Natural killer cell (primary cell): ENCODE measurements at places on chromosomes 2 and 18.

GRCh38 chr2:67567886-67568285 lies 170.8 kb downstream of the ETAA1 start:
- no peak for DNase-seq
- H3K36me3 ChIP-seq = no peaks in the 10 kb centered on the region
- no peaks in the 10 kb centered on the region for H3K27me3 ChIP-seq
- no peak overlapping the region for H3K4me3 ChIP-seq
- no peak overlapping the region for H3K27ac ChIP-seq

GRCh38 chr2:215020283-215020682 lies 118.1 kb downstream of the ABCA12 start:
- no peaks in the 10 kb centered on the region for H3K36me3 ChIP-seq
- no peak for DNase-seq
- no peaks in the 10 kb centered on the region for H3K4me1 ChIP-seq
- H3K27ac ChIP-seq = no peak overlapping the region

GRCh38 chr18:55509631-55510324 lies 78.2 kb downstream of the TCF4 start:
- no peak for DNase-seq
- no peaks in the 10 kb centered on the region for H3K27me3 ChIP-seq
- H3K27ac ChIP-seq = peak overlapping the region; percentile 53
- H3K4me1 ChIP-seq = no peaks in the 10 kb centered on the region
- peak overlapping the region; percentile 5 for H3K4me3 ChIP-seq

GRCh38 chr18:31203096-31203793 lies 40.6 kb upstream of the DSC1 start:
- H3K36me3 ChIP-seq = no peaks in the 10 kb centered on the region
- no peak for DNase-seq
- no peaks in the 10 kb centered on the region for H3K27me3 ChIP-seq
- H3K27ac ChIP-seq = no peak overlapping the region

- no peak overlapping the region for H3K27ac ChIP-seq
- no peak overlapping the region for H3K4me3 ChIP-seq
- peaks cover 8% of the 10 kb centered on the region for H3K4me1 ChIP-seq
- DNase-seq = no peak
- H3K36me3 ChIP-seq = no peaks in the 10 kb centered on the region
- H3K27me3 ChIP-seq = no peaks in the 10 kb centered on the region
Observed at GRCh38 chr2:236517251-236518031, 52.2 kb upstream of the ACKR3 start.

DNA sequence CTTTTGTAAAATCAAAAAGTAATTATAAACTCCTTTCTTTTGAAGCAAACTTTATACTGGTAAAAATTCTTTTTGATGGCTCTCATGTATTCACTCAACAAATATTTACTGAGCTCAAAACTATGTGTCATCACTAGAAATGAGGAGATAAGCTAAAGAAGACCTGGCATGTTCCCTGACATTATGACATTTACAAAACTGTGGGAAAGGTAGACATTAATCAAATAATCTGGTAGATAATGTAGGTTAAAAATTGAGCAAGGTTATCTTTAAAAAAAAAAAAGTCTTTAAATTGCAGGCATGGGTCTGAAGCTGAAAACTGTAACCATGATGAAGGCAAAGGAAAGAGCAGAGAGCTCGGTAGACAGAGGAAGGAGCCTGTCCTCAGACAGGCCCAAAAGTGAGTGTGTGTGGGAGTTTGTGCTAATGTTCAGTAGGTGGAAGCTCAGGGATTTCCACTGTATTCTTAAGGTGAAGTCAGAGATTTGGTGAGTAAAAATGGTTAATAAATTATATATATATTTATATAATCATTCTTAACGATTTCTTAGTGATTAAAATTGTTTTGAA lies 612.9 kb downstream of the LRP1B start:
- no peak overlapping the region for H3K27ac ChIP-seq
- no peak overlapping the region for H3K4me3 ChIP-seq
- no peak for DNase-seq
- no peaks in the 10 kb centered on the region for H3K36me3 ChIP-seq
- H3K27me3 ChIP-seq = no peaks in the 10 kb centered on the region
- no peaks in the 10 kb centered on the region for H3K4me1 ChIP-seq

- H3K27ac ChIP-seq = no peak overlapping the region
- no peaks in the 10 kb centered on the region for H3K36me3 ChIP-seq
- DNase-seq = no peak
- no peaks in the 10 kb centered on the region for H3K4me1 ChIP-seq
- no peaks in the 10 kb centered on the region for H3K27me3 ChIP-seq
- H3K4me3 ChIP-seq = no peak overlapping the region
Observed at GRCh38 chr2:186714611-186715010, 20.8 kb downstream of the FAM171B start.

- H3K27me3 ChIP-seq = no peaks in the 10 kb centered on the region
- DNase-seq = no peak
- no peak overlapping the region for H3K4me3 ChIP-seq
- H3K36me3 ChIP-seq = peaks cover 8% of the 10 kb centered on the region
- no peaks in the 10 kb centered on the region for H3K4me1 ChIP-seq
Observed at GRCh38 chr18:13625355-13625754, 101.0 kb downstream of the FAM210A start.

- no peaks in the 10 kb centered on the region for H3K36me3 ChIP-seq
- no peak overlapping the region for H3K4me3 ChIP-seq
- no peaks in the 10 kb centered on the region for H3K27me3 ChIP-seq
- H3K27ac ChIP-seq = no peak overlapping the region
- no peaks in the 10 kb centered on the region for H3K4me1 ChIP-seq
Observed at GRCh38 chr18:50183556-50183955, 11.4 kb downstream of the MYO5B start.

DNA sequence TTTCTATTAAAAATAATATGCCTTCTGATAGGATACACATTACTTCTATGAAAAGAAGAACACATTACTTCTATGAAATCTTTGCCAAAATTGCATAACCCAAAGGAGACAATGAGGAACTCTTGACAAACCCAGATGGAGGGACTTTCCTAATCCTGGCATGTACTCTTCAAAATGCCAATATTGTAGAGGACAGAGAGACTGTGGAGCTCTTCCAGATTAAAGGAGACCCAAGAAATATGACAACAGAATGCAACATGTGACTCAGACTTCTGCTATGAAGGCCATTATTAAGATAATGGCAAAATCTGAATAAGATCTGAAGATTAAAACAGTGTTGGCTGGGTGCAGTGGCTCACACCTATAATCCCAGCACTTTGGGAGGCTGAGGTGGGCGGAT lies 22.2 kb downstream of the SOWAHC start:
- no peak overlapping the region for H3K4me3 ChIP-seq
- H3K36me3 ChIP-seq = no peaks in the 10 kb centered on the region
- H3K27ac ChIP-seq = no peak overlapping the region
- DNase-seq = no peak
- H3K27me3 ChIP-seq = no peaks in the 10 kb centered on the region

- H3K27me3 ChIP-seq = no peaks in the 10 kb centered on the region
- H3K27ac ChIP-seq = no peak overlapping the region
- H3K4me1 ChIP-seq = no peaks in the 10 kb centered on the region
- DNase-seq = no peak
- no peak overlapping the region for H3K4me3 ChIP-seq
Observed at GRCh38 chr2:86357392-86357963, 20.1 kb upstream of the REEP1 start.

- H3K27me3 ChIP-seq = no peaks in the 10 kb centered on the region
- no peak for DNase-seq
- H3K36me3 ChIP-seq = no peaks in the 10 kb centered on the region
Observed at GRCh38 chr18:14939141-14939540, 191.2 kb downstream of the ANKRD30B start.

DNA sequence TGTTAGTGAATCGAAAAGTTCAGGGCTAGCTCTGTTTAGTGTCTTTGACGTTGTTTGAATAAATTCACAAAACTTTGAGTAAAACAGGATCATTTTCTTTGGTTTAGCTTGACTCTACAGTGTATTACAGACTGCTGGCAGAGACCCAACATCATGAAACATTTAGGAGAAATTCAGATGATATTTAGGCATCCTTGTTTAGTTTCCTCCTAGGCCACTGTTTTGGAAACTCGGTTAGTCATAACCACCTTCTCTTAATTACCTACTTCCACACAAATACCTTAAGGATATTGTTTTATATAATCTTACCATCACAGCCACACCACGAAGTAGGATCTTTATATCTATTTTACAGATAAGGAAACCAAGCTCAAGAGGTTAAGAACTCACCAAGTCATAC lies 7.8 kb downstream of the LIMS1 start:
- no peak overlapping the region for H3K27ac ChIP-seq
- H3K4me1 ChIP-seq = no peaks in the 10 kb centered on the region
- DNase-seq = no peak
- no peaks in the 10 kb centered on the region for H3K36me3 ChIP-seq
- H3K27me3 ChIP-seq = no peaks in the 10 kb centered on the region

DNA sequence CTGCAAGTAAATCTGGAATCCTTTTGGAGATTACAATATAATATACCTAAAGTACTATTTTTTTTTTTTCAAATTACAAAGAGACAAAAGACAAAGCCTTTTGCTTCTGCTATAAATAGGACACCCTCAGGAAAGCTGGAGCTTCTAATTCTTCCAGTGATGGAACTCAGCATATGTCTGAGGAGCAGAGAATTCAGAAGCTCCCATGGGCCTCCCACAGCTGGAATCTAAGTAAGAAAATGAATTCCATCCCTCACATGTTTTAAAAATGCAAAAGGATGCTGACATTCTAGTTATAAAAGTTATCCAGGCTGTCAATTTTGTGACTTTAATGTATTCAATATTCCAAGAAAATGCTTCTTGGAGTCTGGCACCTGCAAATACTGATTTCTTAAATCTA lies 571.3 kb upstream of the LRRTM4 start:
- H3K4me3 ChIP-seq = no peak overlapping the region
- H3K36me3 ChIP-seq = no peaks in the 10 kb centered on the region
- no peak for DNase-seq

- no peaks in the 10 kb centered on the region for H3K4me1 ChIP-seq
- DNase-seq = no peak
- H3K36me3 ChIP-seq = peaks cover 36% of the 10 kb centered on the region
- H3K27ac ChIP-seq = no peak overlapping the region
- H3K27me3 ChIP-seq = no peaks in the 10 kb centered on the region
Observed at GRCh38 chr2:11212645-11213044, 57.4 kb downstream of the SLC66A3 start.

DNA sequence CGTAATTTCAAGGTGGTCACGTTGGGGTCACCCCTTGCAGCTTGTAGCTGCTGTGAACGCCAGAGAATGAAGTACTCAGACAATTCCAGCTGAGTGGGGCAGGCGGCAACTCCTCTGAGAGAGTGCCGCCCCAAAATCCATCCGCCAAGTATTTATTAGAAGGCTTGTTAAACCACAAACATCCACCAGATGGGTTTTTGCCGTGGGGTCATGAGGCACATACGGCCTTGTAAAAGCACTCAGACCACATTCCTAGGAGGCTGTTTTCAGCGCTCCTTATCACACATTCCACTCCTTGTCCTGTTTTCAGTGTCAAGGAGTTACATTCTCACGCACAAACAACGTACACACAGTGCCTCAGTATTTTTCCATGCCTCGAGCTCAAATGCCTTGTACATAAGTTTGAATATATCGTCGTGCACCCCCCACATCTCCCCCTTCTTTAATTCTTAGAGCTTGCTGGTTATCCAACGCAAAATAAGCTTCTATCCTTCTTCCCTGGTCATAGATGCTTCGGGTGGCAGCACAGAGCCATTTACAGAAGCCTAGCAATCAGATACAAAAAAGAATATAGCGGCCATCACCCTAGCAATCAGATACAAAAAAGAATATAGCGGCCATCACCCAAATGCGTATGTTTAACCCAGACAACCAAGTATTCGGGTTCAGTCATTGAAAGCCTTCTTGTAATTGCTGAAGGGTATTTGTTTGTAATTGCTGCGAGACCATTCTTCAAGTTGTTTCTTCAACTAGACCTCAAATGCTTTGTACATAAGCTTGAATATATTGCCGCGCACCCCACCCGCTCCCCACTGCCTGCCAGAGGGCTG lies 7.3 kb downstream of the ALPP start:
- no peak overlapping the region for H3K4me3 ChIP-seq
- peaks cover 2% of the 10 kb centered on the region for H3K27me3 ChIP-seq
- no peak overlapping the region for H3K27ac ChIP-seq
- no peak for DNase-seq

GRCh38 chr2:207473049-207473930 lies 56.5 kb upstream of the CREB1 start:
- peaks cover 6% of the 10 kb centered on the region for H3K4me1 ChIP-seq
- H3K4me3 ChIP-seq = no peak overlapping the region
- H3K27me3 ChIP-seq = no peaks in the 10 kb centered on the region
- H3K36me3 ChIP-seq = no peaks in the 10 kb centered on the region

- no peak for DNase-seq
- H3K4me1 ChIP-seq = no peaks in the 10 kb centered on the region
- no peak overlapping the region for H3K27ac ChIP-seq
- H3K4me3 ChIP-seq = no peak overlapping the region
Observed at GRCh38 chr2:1501038-1501851, 88.0 kb downstream of the TPO start.

- no peak for DNase-seq
- no peaks in the 10 kb centered on the region for H3K4me1 ChIP-seq
- no peak overlapping the region for H3K27ac ChIP-seq
- no peaks in the 10 kb centered on the region for H3K36me3 ChIP-seq
- H3K27me3 ChIP-seq = no peaks in the 10 kb centered on the region
Observed at GRCh38 chr2:126894082-126894481, 4.6 kb upstream of the TEX51 start.

- H3K4me1 ChIP-seq = no peaks in the 10 kb centered on the region
- no peak overlapping the region for H3K4me3 ChIP-seq
- no peaks in the 10 kb centered on the region for H3K27me3 ChIP-seq
- no peak overlapping the region for H3K27ac ChIP-seq
Observed at GRCh38 chr2:74951211-74951754, 7.2 kb upstream of the POLE4 start.

- H3K36me3 ChIP-seq = no peaks in the 10 kb centered on the region
- H3K27me3 ChIP-seq = no peaks in the 10 kb centered on the region
- no peak overlapping the region for H3K27ac ChIP-seq
- no peak overlapping the region for H3K4me3 ChIP-seq
Observed at GRCh38 chr18:27412556-27412955, 227.4 kb upstream of the CHST9 start.

DNA sequence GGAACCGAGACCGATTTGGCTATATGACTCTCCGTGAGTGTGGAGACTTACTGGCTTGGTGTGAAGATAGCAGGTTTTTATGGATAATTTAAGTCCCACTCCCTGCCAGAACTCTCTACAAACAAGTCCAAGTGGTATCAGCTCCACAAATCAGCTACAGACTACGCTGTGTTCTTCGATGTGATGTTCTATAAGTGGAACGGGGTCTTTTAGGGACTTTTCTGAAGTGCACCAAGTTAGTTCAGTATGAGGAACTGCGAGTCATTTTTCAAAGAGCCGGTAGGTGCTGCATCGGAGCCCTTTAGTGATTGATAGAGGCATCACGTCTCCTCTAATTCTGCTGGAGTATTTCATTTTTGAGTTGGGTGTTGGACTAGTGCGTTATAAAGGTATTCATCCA lies 107.1 kb downstream of the TSHZ1 start:
- no peak for DNase-seq
- H3K27ac ChIP-seq = no peak overlapping the region
- no peak overlapping the region for H3K4me3 ChIP-seq

DNA sequence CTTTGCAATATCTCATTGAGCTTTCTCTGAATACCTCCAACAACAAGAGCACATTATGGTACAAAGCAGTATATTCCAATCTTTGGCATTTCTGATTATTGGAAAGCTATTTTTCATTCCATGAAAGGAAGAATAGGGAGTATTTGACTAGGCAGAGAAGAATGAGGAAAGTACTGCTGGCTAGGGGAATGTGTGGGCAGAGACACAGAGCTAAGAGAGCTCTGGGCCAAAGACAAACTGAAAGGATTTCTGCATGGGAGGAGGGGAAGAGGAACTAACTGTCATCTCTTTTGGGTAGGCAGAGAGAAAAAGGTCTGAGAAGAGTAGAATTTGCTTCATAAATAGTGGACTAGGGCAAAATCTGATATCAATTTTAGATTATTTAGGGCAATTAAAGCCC lies 150.8 kb downstream of the CCDC85A start:
- no peak overlapping the region for H3K4me3 ChIP-seq
- no peaks in the 10 kb centered on the region for H3K4me1 ChIP-seq
- no peaks in the 10 kb centered on the region for H3K36me3 ChIP-seq
- no peaks in the 10 kb centered on the region for H3K27me3 ChIP-seq
- no peak overlapping the region for H3K27ac ChIP-seq
